IMR-90 (cell line): ENCODE measurements at places on chromosomes 7 and 10. TPM values are rescaled to one million over a fixed set of nuclear protein-coding genes. Genes with fewer than 3 reads are reported as not detected.
A peak's percentile ranks its signal among the peaks of the same experiment; 100 is the strongest.

GRCh38 chr7:151113344-151114150 is 27.3 kb downstream of the AGAP3 start:
- H3K4me1 ChIP-seq = peaks cover 24% of the 10 kb centered on the region
- no peaks in the 10 kb centered on the region for H3K27me3 ChIP-seq
- DNase-seq = peak; percentile 93
- H3K36me3 ChIP-seq = peaks cover 16% of the 10 kb centered on the region

DNA sequence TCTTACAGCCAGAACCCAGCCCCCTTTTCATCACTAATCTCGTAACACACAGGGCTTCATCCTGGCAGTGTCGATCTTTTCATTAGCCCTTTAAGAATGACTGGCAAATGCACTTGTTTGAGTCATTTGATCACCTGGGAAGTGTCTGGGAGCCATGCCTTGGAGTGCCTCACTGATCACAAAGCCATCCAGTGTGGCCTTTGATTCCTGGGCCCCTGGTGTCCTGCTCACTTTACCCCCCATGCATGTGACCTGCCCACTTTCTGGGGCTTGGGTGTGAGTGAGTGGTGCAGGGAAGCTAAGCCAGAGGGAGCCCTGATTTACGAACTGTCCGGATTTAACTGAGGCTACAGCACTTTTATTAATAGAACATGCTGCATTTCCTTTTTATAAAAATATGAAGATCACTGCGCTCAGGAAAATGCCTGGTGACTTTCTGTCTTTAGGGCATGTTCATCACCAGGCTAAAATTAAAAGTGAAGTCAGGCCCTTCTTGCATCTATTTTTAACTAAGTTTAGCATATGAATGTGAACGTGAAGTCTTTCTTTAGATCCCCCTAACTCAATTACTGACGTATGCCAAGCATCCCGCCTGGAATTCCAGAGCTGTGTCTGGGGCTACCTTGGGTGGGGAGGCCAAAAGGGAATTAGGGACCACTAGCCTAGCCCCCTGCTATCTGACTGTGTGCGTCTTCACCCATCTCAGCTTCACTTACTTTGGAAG is 23.6 kb downstream of the RBM20 start:
- peaks cover 9% of the 10 kb centered on the region for H3K27me3 ChIP-seq
- no peak for DNase-seq
- peaks cover 7% of the 10 kb centered on the region for H3K4me1 ChIP-seq
- H3K27ac ChIP-seq = no peak overlapping the region
- no peak overlapping the region for H3K4me3 ChIP-seq

DNA sequence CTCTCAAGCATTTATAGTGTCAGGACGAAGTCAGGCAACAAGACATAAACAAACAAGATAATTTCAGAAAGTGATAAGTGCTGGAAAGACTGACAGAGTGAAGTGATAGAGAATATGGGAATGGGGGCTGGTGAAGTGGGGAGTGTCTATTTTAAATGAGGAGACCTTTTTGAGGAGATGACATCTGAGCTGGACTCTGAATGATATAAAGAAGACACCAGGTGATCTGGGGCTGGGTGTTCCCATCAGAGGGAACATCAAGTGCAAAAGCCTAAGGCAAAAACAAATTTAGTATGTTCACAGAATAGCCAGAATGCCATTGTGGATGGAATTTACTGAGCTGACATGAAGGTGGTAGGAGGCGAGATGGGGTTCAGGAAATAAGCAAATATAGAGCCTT is 83.4 kb downstream of the PPP1R3A start:
- H3K4me1 ChIP-seq = no peaks in the 10 kb centered on the region
- H3K27ac ChIP-seq = no peak overlapping the region
- H3K36me3 ChIP-seq = no peaks in the 10 kb centered on the region
- H3K27me3 ChIP-seq = no peaks in the 10 kb centered on the region

GRCh38 chr7:133365917-133366316 is 113.0 kb downstream of the EXOC4 start:
- no peaks in the 10 kb centered on the region for H3K27me3 ChIP-seq
- peak; percentile 62 for DNase-seq
- 0 out of 2 replicates have a peak, but pooled peaks cover 1% of the 10 kb centered on the region for H3K36me3 ChIP-seq
- H3K4me1 ChIP-seq = peaks cover 6% of the 10 kb centered on the region
- no peak overlapping the region for H3K27ac ChIP-seq

DNA sequence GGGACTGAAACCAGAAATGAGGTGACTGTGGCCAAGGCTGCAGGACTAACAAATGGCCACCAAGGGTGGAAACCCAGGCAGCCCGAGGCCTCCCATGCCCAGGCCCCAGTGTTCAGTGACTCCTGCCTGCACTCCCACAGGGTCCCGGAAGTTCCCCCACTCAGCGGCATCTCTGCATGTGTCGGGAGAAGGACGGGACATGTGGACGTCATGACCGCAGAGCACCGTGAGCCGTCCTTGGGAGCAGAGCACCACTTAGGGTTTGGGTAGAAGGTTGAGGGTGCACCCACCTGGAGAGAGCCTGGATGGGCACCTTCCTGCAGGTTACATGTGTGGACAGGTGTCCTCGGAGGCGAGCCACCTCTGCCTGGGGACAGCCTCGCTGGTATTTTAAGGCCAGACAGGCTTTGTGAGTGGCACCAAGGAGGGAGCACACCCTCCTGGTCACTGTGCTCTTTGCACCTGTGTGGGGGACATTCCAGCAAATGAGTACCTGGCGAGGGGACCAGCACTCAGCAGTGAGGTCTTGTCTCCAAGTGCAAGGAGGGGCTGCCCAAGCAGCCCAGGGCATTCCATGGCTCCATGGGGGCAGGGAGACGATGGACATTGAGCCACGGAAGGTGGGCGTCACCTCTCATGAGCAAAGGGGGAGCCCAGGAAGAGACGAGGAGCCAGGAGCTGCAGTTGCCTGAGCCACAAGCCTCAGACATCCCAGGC is 95.3 kb upstream of the TCERG1L start:
- no peaks in the 10 kb centered on the region for H3K27me3 ChIP-seq
- no peak overlapping the region for H3K4me3 ChIP-seq
- no peak overlapping the region for H3K27ac ChIP-seq
- DNase-seq = no peak
- no peaks in the 10 kb centered on the region for H3K36me3 ChIP-seq

- H3K36me3 ChIP-seq = peaks cover 13% of the 10 kb centered on the region
- peak overlapping the region; percentile 98 for H3K4me3 ChIP-seq
- H3K27ac ChIP-seq = peak overlapping the region; percentile 63; the same call in 1 of the 2 replicates
- H3K27me3 ChIP-seq = no peaks in the 10 kb centered on the region
These were observed 759 bp downstream of the NUDT1 start for GRCh38 chr7:2242541-2243429.

Gene IDI2
- total RNA-seq = not detected in 2 replicates

Gene HSPA12A
- 16.1 and 18.6 TPM in 2 replicates for total RNA-seq

Gene RBP3
- not detected in 2 replicates for total RNA-seq

Gene NCOA4
- total RNA-seq = 188 and 202 TPM in 2 replicates

Gene MBL2
- total RNA-seq = not detected in 2 replicates

Gene PTF1A
- total RNA-seq = not detected in 2 replicates
